T47D (cell line): ENCODE measurements at places on chromosomes 16 and 17.
A peak's percentile ranks its signal among the peaks of the same experiment; 100 is the strongest.

GRCh38 chr17:7888184-7888920, at the start of gene CHD3:
Gene CHD3, plus strand, starts transcription at chr17:7888789. Its CDS starts 212 bp downstream, at chr17:7889001.
- DNase-seq = peak; percentile 96

DNA sequence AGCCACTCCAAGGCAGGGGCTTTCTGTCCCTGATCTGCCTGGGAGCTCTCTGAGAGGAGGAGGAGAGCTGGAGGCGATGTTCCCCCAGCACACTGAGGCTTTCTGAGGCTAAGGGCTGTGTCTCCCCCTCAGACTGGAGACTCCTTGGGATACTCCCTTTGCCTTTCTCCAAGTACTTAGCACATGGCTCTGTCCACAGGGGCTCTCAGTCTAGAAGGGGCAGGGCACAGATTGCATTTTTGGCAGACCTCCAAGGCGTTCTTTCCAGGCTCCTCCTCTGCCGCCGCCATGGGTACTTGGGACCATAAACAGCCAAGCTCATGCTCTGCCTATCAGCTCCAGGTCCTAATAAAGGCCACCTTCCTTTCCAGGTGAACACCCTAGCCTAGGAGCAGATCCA, 1.8 kb upstream of the GIP start:
- no peak for DNase-seq

DNA sequence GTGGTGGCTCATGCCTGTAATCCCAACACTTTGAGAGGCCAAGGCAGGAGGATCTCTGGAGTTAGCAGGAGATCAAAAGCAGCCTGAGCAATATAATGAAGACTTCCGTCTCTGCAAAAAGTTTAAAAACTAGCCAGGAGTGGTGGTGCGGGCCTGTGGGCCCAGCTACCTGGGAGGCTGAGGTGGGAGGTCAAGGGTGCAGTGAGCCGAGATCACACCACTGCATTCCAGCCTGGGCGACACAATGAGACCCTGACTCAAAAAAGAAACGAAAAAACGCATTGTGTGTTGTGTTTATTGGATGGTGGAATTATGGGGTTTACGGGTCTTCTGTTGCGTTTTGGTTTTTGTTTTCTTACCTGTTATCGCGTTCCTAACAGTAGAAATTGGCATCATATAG, 863 bp upstream of the DDX19A start:
- DNase-seq = no peak

DNA sequence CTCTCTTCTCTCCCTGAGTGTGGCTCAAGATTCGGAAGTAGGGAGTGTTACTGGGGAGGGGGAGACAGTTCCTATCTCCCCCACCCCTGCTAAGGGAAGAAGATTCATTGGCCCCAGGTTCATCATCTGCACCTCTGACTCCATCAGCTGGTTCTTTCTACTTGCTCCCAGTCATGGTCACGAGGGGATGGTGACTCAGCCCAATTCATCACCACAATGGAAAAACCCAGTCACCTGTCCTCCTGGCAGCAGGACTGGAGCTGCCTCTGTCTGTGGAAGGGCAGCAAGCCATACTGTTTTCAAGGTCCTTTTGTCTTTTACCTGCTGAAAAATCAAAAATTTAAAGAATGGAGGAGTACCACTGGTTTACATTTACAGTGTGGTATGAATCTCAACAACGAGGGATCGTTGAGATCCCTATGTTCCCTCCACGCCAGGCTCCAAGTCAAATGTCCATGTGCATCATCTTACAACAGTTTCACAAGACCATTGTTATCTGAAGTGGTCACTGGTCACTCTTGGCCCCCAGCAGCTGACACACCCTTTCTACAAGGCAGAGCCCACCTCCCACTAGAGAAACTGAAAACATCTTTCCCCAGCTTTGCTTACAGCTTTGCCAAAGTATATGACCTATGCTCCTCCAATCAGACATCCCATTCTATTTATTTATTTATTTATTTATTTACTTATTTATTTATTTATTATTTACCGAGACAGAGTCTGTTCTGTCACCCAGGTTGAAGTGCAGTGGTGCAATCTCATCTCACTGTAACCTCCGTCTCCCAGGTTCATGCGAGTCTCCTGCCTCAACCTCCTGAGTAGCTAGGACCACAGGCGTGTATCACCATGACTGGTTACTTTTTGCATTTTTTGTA, 40.4 kb upstream of the NDRG4 start:
- no peak for DNase-seq

DNA sequence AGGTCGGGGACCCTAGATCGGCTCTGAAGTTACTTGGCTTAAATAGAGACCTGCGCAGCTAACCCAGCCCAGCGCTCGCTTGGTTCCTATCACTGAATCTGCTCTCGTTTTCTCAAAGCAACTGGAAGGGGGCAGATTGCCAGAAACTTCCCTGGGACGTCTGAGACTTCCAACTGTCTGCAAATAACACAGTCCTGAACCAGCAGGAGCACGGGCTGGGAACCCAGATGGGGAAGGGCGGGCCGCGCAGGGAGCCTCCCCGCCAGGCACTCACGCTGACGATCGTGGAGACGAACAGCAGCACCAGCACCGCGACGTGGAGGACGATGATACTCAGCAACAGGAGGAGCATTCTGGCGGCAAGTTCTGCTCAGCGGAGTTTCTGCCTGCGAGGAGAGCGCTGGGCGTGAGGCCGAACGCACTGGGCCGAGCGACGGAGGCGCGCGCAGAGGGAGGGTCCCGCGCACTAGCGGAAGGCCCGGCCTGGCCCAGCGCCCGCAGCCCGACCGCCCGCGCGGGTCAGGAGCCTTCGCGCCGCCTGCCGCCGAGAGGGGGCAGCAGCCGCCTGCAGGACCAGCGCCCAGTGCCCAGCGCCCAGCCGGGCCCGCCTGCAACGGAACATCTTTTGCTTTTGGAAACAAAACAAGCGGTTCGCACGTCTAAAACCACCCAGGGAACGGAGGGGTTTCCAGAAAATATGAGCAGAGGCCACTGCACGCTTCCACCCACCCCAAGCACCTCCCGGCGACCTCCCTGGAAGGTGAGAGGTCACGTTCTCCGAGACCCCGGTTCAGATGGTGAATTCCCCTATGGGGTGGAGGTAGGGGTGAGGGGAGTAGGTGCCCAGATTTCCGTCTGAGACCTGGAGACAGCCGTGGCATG, 4.5 kb downstream of the PMP22 start:
- peak; percentile 67 for DNase-seq
